Naive thymus-derived CD8-positive, alpha-beta T cell (primary cell): ENCODE measurements at places on chromosomes 5 and 9. TPM values are rescaled to one million over a fixed set of nuclear protein-coding genes. Genes with fewer than 3 reads are reported as not detected.

DNA sequence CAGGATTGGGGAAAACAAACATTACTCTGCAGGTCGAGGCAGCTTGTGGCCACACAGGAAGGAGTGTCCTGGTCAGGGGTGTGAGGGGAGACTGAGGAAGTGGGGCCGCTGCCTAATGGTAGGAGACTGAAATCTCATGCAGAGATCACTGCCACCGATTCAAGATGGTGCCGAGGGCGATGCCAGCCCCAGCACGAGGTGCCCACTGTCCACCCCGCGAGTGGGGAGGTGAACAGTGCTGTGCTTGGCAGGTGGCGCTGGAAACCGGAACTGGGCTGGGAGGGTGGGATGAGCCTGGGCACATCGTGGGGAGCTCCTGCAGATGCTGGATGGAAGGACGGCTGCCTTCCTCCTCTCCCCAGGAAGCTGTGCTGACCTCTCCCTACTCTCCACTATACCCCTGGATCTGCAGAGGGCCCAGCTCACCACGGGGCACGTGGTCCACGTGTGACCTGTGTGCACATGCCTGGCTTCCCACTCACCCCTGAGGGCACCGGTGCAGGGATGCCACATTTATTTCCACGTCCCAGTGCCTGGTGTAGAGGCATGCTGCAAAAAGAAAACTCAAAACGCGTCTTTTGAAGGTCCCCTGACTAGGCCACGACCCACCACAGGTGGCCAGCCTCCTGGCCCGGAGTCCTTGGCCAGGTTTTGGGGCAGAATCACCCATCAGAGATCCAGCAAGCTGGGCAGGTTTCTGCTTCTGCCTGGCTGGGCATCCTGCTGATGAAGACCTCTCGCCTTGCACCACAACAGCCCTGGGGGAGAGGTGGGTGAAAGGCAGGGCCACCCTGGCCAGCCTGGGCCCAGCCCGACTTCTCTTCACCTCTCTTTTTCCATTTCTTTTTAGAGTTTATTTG lies 71.7 kb upstream of the FCN1 start:
- no peaks in the 10 kb centered on the region for H3K36me3 ChIP-seq
- no peak overlapping the region for H3K27ac ChIP-seq
- no peak for DNase-seq
- peaks cover 2% of the 10 kb centered on the region for H3K27me3 ChIP-seq

DNA sequence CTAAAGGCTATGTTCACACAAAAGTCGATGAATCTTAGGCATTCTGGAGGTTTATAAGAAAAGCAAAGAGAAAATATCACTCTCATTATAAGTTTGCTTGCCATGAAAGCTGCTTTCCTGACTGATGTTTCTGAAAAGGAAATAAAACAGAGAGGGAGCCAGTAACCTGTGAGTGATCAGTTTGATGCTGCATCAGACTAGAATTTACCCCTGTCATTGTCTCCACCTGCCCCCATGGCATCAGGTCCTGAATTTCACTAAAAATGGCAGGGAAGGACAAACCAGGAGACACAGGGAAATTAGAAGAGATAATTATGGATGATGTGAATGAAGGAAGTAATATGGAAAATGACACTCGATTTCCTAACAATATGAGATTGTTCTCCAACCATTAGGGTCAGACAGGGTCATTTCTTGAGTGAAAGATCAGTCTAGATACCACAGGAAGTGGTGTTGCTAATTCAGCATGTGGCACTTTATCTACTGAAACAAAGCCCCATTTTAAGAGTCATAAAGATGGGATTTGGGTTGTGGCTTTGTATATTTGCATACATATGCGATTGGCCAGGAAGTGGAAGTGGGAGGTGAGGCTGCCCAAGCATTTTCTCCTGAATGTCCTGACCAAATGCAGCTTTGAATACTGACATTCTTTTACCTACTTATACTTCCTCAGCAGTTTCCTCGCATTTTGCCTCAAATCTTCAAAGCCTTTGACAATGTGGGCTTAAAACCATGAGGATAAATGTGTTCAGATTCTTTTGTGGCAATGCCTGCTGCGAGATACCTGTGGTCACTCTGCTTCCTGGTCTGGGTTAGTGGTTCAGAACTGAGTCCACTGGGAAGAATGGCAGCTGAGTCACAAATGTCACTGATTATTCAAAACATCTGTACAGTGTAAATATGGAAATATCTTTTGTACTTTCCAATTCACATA lies 29.7 kb downstream of the MEGF10 start:
- H3K27me3 ChIP-seq: no peaks in the 10 kb centered on the region
- H3K36me3 ChIP-seq: no peaks in the 10 kb centered on the region
- H3K27ac ChIP-seq: no peak overlapping the region

GRCh38 chr5:147240266-147240985 lies 5.6 kb downstream of the STK32A start:
- no peak overlapping the region for H3K27ac ChIP-seq
- no peaks in the 10 kb centered on the region for H3K36me3 ChIP-seq
- no peaks in the 10 kb centered on the region for H3K4me1 ChIP-seq

DNA sequence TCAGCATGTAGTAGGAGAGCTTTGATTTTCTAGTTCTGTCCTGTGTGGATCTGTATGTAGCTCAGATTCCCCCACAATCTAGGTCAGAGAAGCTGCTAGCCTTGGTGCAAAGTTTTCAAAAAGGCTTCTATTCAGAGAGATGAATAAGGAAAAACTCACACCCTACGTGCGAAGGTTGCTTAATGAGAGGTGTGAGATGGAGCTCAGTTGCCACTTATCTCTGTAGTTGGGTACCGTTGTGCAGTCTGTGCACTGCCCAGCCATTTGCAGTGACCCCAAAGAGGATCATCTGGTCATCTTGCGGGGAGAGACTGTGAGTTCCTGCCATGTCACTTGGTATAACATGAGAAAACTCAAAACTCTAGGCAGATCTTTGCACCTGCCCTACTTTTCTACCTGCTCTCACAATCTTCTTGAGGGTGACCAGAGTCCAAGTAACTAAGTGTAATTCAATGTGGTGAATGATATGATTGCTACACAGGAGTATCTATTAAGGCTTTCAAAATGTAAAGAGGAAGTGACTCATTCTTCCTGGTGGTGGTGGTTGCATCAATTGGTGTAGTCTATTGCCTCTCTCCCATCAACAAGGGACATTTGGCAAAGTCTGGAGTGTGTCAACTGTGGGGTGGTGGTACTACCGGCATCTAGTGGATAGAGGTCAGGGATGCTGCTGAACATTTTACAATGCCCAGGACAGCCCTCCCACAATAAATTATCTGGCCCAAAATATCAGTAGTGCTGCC lies 65.2 kb downstream of the TMC1 start:
- H3K36me3 ChIP-seq: no peaks in the 10 kb centered on the region
- H3K4me1 ChIP-seq: peaks cover 12% of the 10 kb centered on the region
- no peak overlapping the region for H3K27ac ChIP-seq
- no peak for DNase-seq
- H3K27me3 ChIP-seq: no peaks in the 10 kb centered on the region

Gene MEIKIN
- not detected for polyA plus RNA-seq

GRCh38 chr9:134863941-134864820 lies 16.4 kb upstream of the FCN2 start:
- no peak for DNase-seq
- no peak overlapping the region for H3K27ac ChIP-seq
- no peaks in the 10 kb centered on the region for H3K27me3 ChIP-seq
- H3K4me3 ChIP-seq: no peak overlapping the region
- H3K36me3 ChIP-seq: no peaks in the 10 kb centered on the region

DNA sequence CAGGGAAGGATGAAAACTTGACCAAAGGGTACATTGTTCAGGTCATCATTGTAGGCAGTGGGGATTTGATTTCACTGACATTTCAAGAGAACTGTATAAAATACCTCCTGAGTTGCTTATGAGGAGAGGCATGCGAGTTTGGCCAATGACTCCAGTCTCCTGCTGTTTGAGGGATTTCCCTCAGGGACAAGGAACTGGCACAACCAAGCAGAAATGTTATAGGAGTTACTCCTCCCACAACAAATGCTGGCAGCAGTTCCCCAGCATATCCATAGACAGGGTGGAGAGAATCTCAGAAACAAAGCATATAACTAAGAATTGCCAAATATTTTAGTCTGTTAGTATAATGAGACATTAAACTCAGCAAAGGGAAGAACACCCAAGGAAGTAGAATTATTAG lies 47.2 kb upstream of the FBXL7 start:
- no peak for DNase-seq
- no peaks in the 10 kb centered on the region for H3K4me1 ChIP-seq
- H3K27ac ChIP-seq: no peak overlapping the region
- H3K27me3 ChIP-seq: no peaks in the 10 kb centered on the region
- no peak overlapping the region for H3K4me3 ChIP-seq
- no peaks in the 10 kb centered on the region for H3K36me3 ChIP-seq

Gene PCDHGC5
- polyA plus RNA-seq: not detected

Gene IRGM
- polyA plus RNA-seq: 2.4 TPM

Gene LRRTM2
- polyA plus RNA-seq: not detected

DNA sequence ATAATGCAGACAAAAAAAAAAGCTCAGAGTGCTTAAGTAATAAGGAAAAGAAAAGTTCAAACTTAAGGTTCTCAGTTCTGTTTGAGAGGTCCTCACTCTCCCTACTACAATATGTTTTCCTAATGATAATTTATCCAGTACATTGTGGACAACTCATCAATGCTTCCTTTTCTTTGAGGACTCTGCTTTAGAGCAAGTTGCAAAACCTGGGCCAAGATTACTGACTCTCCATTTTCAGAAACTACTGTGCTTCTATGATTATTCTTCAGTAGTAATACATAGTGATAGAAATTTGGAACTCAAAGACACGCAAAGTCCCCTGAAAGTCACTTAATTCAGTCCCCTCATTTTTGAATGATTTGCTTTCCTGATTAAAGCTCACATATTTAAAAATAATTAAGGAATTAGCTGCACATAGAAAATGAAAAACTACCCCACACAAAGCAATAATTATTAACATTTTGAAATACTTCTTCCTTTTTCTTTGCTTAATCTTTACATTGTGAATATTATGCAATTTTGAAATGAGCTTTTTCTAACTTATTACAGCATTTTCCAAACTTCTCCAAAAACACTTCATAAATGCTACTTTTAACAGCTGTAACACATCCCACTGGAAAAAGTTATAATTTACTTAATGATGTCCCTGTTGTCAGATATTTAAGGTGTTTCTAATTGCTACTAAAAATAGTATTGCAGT lies 11.2 kb downstream of the CDKN2A start:
- H3K27me3 ChIP-seq: peaks cover 61% of the 10 kb centered on the region
- peaks cover 14% of the 10 kb centered on the region for H3K36me3 ChIP-seq
- no peak overlapping the region for H3K27ac ChIP-seq
- DNase-seq: no peak
- no peaks in the 10 kb centered on the region for H3K4me1 ChIP-seq

Gene PRDM9
- not detected for polyA plus RNA-seq
